Left ventricle myocardium inferior (tissue), 1 donor: ENCODE measurements at places on chromosomes 3 and 15. TPM values are rescaled to one million over a fixed set of nuclear protein-coding genes. Genes with fewer than 3 reads are reported as not detected.

- H3K4me3 ChIP-seq = peak overlapping the region; percentile 64
- peaks cover 9% of the 10 kb centered on the region for H3K4me1 ChIP-seq
Measured at GRCh38 chr3:151460228-151460627, 633 bp downstream of the IGSF10 start.

DNA sequence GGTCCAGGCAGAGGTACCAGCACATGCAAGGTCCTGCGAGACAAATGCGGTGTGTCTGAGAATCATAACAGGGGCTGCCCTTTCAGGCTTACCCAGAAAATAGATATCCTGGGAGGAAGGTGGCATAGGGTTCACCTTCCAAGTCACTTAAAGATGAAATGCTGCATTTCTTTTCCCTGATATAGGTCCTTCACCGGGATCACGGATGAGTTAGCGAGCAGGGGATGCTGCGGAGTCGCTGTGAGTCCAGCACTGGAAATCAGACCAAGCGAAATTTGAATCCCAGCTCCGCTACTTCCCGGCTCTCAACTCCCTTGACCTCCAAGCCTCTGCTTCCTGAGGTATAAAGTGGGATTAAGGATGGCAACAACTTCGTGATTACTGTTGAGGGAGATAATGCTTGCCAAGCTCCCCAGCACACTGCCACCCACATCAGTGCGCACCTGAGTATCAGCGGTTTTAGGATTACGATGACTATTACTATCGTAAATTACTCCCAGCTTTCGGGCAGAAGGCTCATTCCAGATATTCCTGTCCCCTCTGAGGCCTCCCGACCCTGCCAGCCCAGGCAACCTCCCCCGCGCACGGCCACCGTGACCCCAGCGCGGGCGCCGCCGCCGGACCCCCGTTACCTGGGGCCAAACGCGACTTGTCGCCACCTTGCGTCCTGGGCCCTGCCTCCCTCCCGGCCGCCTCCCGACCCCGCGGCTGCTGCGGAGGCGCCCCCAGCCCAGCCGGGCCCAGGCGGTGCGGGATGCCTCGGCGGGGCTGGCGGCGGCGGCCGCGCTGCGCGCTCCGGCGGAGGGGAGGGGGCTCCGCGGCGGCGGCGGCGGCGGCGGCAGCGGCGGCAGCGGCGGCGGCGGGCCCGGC lies 589 bp upstream of the GPR27 start:
- DNase-seq = no peak
- peaks cover 53% of the 10 kb centered on the region for H3K27me3 ChIP-seq
- H3K4me1 ChIP-seq = peaks cover 8% of the 10 kb centered on the region
- peak overlapping the region; percentile 67 for H3K4me3 ChIP-seq

DNA sequence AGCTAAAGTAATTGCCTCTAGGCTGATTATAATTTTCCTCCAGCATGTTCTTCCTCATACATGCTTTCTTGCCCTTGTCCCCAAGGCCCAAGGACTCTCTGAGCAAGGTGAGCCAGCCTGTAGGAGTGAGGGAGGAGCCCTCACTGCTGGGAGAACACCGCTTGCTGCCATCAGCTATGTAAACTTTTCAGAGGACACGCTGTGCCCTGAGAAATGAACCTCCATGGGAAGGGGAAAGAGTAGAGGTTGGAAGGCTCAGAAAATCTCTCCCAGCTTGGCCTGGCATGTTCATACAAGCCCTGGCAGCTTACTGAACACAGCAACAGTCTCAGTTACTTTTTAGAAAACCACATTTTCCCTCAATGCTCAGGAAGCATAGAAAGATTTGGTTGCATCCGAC lies 103.0 kb upstream of the SLC24A5 start:
- H3K27ac ChIP-seq = no peak overlapping the region
- H3K27me3 ChIP-seq = no peaks in the 10 kb centered on the region
- H3K36me3 ChIP-seq = no peaks in the 10 kb centered on the region
- H3K4me3 ChIP-seq = no peak overlapping the region

DNA sequence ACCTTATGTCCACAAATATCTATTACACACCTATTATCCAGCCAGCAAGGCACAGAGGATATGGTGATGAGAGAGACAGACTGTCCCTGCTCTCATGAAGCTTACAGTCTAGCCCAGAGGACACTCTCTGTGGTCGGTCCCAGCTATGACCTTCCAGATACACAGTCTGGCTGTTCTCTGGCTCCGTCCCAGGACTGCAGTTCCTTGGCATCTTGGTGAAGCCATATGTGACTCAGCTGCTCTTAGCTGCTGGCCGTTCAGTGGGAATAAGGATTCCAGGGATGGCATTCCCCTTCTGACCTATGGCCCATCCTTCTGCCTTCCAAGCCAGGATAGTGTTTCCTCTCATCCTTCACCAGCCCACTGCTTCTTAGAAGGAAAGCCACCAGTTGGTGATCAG lies 30.8 kb downstream of the MEX3B start:
- DNase-seq = no peak
- H3K27ac ChIP-seq = no peak overlapping the region
- no peak overlapping the region for H3K4me3 ChIP-seq
- peaks cover 21% of the 10 kb centered on the region for H3K27me3 ChIP-seq
- no peaks in the 10 kb centered on the region for H3K36me3 ChIP-seq

DNA sequence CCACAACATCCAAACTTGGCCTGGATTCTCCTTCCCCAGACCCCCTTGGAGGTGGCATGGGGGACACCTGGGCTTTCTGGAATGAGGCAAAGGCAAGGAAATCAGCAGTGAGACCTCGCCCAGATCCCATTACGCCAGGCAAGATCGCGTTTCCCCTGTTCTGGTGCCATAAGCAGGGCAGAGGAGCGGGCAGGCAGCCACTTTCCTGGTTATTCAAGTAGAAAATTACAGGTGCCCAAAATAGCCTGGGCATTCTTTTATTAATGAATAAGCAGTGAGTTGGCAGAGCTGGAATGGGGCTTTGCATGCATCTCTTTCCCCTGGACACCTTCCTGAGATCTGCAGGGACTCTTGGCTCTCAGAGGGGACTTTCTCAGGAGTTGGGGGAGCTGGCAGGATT lies 31.5 kb upstream of the FAM107A start:
- H3K27me3 ChIP-seq = no peaks in the 10 kb centered on the region
- peak; percentile 66 for DNase-seq
- H3K27ac ChIP-seq = peak overlapping the region; percentile 81
- no peaks in the 10 kb centered on the region for H3K36me3 ChIP-seq

- H3K4me3 ChIP-seq = no peak overlapping the region
- H3K4me1 ChIP-seq = no peaks in the 10 kb centered on the region
- no peaks in the 10 kb centered on the region for H3K27me3 ChIP-seq
- no peak for DNase-seq
Measured at GRCh38 chr3:100521439-100521845, 29.0 kb downstream of the TMEM45A start.

DNA sequence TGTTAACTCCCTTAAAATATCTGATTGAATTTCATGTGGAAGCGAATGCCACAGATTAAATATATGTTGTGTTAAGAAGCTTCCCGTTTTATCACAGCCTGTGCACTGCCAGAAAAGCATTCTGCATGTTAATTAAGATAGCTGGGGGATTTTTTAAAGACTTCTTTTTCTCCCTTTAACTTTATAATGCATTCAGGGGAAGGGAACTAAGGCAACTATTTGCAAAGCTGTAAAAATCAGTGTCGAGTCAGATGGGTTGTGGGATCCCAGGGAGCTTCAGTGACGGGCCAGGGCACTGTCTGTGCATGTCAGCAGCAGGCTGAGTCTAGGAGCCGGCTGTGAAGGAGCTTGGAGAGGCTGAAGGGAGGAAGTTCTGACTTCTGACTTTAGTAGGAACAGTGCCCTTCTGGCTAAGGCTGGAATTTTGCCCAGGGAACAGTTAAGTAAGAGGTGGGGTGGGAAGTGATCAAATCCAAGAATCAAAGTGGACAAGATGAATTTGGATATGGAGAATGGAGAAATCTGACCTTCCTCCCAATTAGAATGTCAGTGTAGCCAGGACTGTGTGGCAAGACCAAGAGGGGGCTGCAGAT lies 77.7 kb downstream of the ABHD5 start:
- H3K27ac ChIP-seq = peak overlapping the region; percentile 90
- DNase-seq = peak; percentile 25
- H3K36me3 ChIP-seq = no peaks in the 10 kb centered on the region
- H3K4me1 ChIP-seq = peaks cover 51% of the 10 kb centered on the region
- no peak overlapping the region for H3K4me3 ChIP-seq

DNA sequence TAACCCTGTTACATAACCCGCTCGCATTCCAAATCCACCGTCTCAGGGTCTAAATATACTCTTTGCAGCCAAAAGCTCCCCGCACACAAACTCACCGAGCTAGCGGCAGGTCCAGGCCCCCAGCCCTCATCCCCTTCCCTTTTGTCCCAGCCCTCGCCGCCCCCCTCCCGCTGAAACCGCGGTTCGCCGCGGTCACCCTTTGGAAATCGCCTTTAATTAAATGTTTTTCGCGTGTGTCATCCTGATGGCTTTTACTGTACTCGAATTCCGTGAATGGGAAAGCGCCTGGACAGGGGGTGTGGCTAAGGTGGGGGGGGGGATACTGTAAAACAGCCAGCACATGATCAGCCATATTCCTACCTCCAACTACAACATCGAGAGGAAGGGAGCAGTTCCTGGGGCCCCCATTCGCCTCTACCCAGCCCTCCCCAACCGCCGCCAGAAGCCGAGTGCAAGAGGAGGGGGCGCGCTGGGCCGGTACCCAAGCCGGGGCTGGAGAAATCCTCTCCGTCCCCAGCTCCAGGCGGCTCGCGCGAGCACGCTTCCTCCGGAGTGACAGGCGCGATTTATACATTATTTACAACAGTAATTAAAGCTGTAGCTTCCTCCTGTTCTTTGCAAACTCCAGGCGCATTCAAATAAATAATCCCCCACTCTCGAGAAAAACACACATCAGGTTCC lies 1.7 kb downstream of the RORA start:
- peak overlapping the region; percentile 51 for H3K27ac ChIP-seq
- no peaks in the 10 kb centered on the region for H3K36me3 ChIP-seq
- peaks cover 22% of the 10 kb centered on the region for H3K27me3 ChIP-seq
- DNase-seq = no peak
- peak overlapping the region; percentile 79 for H3K4me3 ChIP-seq

- H3K36me3 ChIP-seq = no peaks in the 10 kb centered on the region
- no peak overlapping the region for H3K4me3 ChIP-seq
- no peak for DNase-seq
Measured at GRCh38 chr3:195059471-195060216, 211.3 kb downstream of the XXYLT1 start.

DNA sequence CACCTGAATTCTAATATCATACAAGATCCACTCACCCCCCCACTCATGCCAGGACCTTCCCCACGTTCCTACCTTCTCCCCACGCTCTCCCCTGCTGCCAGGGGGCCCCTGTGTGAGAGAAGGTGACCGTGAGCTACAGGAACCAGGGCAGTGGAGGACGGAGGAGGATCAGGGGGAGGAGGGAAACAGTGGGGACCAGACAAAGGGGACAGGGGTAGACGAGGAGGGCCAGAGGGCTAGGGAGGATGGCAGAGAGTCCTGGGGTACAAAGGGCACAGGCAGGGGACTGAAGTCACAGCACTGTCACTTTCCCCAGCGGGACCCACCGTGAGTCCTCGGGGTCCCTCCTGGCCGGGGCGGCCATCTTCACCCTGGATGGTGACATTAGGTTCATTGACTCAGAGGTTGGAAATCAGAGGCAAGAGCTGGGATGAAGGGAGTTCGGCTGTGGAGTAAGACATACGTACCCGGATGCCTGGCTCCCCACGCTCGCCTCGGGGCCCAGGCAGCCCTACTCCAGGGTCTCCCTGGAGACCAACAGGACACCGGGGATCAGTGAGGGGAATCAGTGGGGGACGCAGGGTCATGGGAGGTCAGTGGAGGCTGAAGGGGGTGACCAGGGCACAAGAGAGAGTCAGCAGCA lies 6.3 kb upstream of the UCN2 start:
- no peak overlapping the region for H3K4me3 ChIP-seq
- H3K4me1 ChIP-seq = no peaks in the 10 kb centered on the region
- no peaks in the 10 kb centered on the region for H3K27me3 ChIP-seq
- no peak for DNase-seq
- H3K36me3 ChIP-seq = no peaks in the 10 kb centered on the region

DNA sequence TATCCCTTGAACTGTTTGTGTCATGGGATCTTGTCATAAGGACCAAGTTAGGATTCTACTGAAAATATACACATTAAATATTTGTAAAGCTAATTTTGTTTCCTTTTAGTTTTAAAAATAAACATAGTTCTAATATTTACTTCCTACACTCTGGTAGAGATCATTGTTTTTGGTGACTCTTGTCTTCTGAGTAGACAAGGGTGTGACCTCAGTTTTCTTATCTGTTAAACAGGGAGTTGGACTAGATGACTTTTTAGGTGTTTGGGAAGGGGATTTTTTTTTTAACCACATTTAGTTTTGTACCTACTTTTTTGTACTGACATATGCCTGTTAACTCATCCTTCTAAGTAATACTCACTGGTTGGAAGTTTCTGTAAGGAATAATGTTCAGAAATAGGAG lies 30.8 kb downstream of the PLS1 start:
- no peak overlapping the region for H3K4me3 ChIP-seq
- no peak overlapping the region for H3K27ac ChIP-seq
- no peaks in the 10 kb centered on the region for H3K4me1 ChIP-seq
- H3K27me3 ChIP-seq = no peaks in the 10 kb centered on the region
- DNase-seq = no peak
- H3K36me3 ChIP-seq = no peaks in the 10 kb centered on the region

GRCh38 chr3:156659260-156659659 lies 15.1 kb upstream of the TIPARP start:
- peaks cover under 1% of the 10 kb centered on the region for H3K4me1 ChIP-seq
- no peak for DNase-seq
- H3K27me3 ChIP-seq = no peaks in the 10 kb centered on the region
- H3K36me3 ChIP-seq = no peaks in the 10 kb centered on the region
- no peak overlapping the region for H3K27ac ChIP-seq
- no peak overlapping the region for H3K4me3 ChIP-seq

DNA sequence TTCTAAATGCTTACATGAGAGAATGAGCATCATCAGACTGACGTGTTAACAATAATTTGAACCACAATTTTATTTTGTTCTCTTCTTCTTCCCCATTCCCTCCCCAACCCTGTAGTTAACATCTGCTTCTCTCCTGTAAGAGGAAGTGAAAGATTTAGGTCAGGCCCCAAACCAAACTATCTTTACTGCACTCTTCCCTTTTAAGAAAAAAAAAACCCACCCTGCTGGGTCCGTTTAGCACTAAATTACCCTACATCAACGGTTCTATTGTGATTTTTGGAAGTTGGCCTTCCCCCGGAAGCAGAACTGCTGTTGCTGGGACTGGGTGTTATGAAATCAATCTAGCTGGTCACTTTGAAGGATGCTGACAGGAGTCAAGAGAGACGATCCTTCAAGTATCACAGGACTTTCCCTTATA lies 49.4 kb downstream of the NFKBIZ start:
- no peaks in the 10 kb centered on the region for H3K27me3 ChIP-seq
- no peak for DNase-seq
- no peaks in the 10 kb centered on the region for H3K36me3 ChIP-seq

- peaks cover 30% of the 10 kb centered on the region for H3K27me3 ChIP-seq
- H3K27ac ChIP-seq = no peak overlapping the region
- H3K4me3 ChIP-seq = no peak overlapping the region
- H3K4me1 ChIP-seq = no peaks in the 10 kb centered on the region
Measured at GRCh38 chr3:187498211-187498724, 130.1 kb downstream of the RTP4 start.

Gene A4GNT
- not detected for total RNA-seq

Gene CRYGS
- 1.6 TPM for total RNA-seq

Gene CSK
- total RNA-seq = 34.0 TPM

Gene CELSR3
- total RNA-seq = 0.14 TPM

Gene LRRIQ4
- not detected for total RNA-seq

Gene AMIGO3
- not detected for total RNA-seq
